ENCODE measurements at places on chromosomes 7 and 10. TPM values are rescaled to one million over a fixed set of nuclear protein-coding genes. Genes with fewer than 3 reads are reported as not detected.

GRCh38 chr7:25572423-25572822, 344.1 kb upstream of the NPVF start:
- no peak for DNase-seq

GRCh38 chr7:88300401-88300945, 6.2 kb downstream of the STEAP4 start:
- DNase-seq, result no peak

GRCh38 chr7:130814778-130815335, 80.8 kb upstream of the KLF14 start:
- DNase-seq, result no peak

GRCh38 chr7:3215624-3216585, 85.1 kb upstream of the SDK1 start:
- peak; percentile 33 for DNase-seq

- DNase-seq, result no peak
These were observed 9.5 kb downstream of the GHRHR start for GRCh38 chr7:30973292-30973691.

GRCh38 chr10:50316695-50317648, 65.7 kb upstream of the ASAH2 start:
- DNase-seq, result no peak

DNA sequence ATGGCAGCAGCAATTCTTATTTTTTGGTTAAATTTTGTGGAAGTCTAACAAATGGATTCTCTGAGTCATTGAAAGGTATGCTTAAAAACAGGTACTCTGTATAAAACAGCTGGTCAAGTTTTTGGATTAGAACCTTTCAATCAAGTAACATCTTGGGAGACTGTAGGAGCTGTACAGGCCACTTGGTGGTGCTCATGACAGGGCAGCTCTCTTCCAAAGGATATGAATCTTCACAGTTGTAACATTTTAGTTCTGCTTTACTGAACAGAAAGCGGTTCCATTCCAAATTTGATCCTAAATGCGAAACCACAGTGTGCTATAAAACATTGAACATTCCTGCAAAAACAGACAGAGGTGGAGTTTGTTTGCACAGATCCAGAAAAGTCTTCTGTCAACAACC, 44.5 kb upstream of the AGR3 start:
- DNase-seq, result no peak

DNA sequence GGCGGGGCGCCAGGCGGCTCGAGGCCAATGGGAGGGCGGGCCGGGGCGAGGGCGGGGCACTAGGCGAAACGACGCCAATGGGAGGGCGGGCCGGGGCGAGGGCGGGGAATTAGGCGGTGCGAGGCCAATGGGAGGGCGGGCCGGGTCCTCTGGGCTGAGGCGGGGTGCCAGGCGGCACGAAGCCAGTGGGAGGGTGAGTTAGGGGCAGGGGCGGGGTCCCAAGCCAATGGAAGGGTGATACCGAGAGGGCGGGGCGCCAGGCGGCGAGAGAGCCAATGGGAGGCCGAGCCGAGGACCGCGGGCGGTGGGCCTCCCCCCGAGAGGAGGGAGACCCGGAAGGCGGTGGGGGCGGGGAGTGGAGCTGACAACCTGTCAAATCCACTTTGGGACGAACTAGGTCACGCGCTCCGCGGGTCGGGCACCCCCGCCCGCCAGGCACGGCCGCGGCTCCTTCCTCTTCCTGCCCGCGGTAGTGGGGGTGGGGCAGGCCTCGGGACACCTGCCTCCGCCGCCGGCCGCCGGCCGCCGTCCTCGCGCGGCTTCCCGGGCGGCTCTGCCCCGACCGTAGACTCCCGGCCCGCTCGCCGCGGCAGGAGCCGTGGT, 28.0 kb upstream of the KMT2C start:
- DNase-seq, result peak; percentile 100

GRCh38 chr10:92913973-92914372, 65.7 kb downstream of the EXOC6 start:
- DNase-seq, result no peak

- DNase-seq, result no peak
These were observed 40.0 kb upstream of the EIF4H start for GRCh38 chr7:74134117-74134620.

DNA sequence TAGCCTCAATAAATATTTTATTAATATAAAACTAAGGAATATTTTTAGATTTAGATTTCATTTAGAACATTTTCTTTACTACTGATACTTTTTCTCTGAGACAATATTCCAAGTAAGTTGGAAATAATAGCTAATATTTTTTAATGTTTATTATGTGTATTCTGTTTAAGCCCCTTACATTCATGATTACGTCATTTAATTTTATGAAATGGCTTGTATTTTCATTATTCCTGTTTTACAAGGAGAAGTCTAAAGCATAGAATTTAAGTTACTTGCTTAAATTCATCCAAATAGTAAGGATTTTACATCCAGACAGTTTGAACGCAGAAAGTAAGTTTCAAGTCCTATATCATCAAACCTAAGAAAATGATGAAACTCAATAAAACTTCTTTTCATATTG, 6.1 kb downstream of the DGKB start:
- DNase-seq, result no peak

DNA sequence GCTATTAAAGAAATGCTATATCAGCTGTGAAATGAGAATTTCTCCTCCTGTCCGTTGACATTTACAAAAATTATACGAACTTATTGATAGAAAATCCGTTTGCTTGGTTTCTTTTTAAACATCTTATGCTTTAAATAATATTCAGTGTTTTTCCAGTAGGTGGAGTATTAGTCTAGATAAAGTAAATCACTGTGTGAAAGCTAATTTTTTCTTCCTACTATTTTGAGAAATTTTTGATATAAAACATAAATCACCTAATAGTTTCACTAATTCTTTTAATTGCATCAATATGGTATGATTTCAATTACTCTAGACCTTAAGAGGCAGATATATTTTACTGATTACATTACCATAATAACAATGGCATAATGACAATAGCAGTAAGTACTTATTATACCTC, 335.2 kb upstream of the C7orf33 start:
- no peak for DNase-seq

- no peak for DNase-seq
These were observed 150.5 kb upstream of the VKORC1L1 start for GRCh38 chr7:65722361-65722792.

DNA sequence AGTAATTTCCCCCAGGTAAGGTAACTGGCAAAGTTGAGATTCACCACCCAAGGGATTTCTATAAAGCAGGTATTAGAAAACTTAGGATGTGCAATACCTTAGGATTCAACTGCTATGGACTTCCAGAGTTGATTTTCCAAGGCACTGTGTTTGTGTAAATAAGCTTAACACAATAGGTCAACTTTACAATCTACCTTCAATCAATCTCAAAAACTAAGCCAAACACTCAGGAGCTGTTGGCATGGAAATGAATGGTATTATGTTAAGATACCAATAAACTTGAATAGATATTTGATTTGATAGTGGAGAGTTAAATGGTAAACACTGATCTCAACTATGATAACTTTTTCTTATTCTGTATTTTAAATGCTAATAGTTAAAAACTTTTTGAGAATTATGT, 762 bp upstream of the SEMA3E start:
- no peak for DNase-seq

DNA sequence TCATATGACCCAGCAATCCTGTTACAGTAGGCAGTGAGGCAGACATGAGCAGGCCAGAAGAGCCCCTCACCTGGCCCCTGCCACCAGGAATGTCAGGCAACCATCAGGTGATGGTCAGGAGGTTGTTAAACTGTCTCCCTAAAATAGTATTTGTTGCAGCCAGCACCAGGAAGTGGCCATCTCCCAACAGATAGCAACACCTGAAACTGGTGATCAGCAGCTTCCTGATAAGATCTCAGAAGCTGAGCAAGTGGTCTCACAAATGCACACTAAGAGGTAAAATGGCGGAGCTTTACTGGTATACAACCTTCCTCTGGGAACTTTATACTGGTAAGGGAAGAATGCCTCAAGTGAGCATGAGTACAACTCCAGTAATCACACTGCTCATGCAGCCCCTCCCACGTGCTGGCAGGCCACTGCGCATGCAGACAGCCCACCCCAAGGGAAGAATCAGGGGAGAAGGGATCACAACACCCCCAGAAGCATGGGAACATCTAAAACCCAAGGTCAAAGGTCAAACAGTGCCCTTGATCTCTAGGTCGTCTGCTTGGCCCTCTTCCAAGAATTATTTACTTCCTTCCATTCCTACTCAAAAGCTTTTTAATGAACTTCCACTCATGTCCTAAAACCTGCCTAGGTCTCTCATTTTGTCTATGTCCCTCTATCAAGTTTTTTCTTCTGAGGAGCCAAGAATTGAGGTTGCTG, 133.5 kb downstream of the DOCK4 start:
- no peak for DNase-seq

- no peak for DNase-seq
These were observed 26.5 kb downstream of the VPS50 start for GRCh38 chr7:93258661-93259060.

DNA sequence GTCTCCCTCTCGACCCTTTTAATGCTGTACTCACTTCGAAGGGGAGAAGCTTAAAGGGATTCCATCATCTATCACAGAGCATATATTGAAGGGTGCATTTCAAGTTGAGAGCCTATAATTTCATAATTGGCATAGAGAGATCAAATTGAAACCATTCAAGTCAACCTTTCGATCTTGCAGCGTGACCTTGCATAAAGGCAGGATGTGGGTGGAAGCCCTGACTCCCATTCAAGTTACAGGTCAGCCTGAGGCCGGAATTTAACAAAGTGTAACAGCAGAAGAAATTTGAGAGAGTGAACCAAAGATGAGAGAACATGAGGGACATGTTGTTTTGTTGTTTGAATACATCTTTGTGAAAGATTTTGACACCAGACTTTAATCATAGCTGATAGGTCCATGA, 195.3 kb upstream of the TPK1 start:
- no peak for DNase-seq

- no peak for DNase-seq
These were observed 1014.7 kb downstream of the NRG3 start for GRCh38 chr10:82889728-82890127.

- no peak for DNase-seq
These were observed at the start of gene SH3PXD2A for GRCh38 chr10:103855424-103855823. Gene SH3PXD2A (minus strand): TSS chr10:103855576. CDS start chr10:103855266, 310 bp downstream.

DNA sequence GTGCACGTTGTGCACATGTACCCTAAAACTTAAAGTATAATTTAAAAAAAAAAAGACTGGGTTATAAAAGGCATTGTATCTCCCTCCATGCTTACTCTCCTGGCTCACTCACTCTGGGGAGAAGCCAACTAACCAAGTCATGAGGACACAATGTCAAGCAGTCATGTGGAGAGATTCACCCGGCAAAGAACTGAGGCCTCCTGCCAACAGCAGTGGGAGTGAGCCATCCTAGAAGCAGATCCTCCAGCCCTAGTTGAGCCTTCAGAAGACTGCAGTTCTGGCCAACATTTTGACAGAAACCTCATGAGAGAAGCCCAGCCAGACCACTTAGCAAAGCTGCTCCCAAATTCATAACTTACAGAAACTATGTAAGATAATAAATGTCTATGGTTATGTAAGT, 521.7 kb upstream of the FZD8 start:
- DNase-seq, result no peak

DNA sequence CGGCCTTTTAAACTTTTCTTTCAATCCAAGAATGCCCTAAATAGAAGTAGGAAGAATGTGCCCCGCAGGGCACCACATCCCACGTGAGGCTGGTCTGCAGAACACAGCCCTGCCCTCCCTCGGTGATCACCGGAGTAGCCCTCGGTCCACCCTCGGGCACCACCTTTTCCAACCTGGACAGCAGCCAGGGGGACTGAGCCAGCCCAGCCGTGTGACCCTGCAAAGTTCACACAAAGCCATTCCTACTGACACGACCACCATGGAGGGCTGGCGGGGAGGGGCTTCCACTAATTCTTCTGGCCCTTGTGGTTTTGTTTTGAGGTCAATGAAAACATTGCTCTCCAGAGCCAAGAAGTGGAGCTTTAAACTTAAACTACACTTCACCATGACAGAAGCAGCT, 132.2 kb downstream of the TCERG1L start:
- peak; percentile 56 for DNase-seq

DNA sequence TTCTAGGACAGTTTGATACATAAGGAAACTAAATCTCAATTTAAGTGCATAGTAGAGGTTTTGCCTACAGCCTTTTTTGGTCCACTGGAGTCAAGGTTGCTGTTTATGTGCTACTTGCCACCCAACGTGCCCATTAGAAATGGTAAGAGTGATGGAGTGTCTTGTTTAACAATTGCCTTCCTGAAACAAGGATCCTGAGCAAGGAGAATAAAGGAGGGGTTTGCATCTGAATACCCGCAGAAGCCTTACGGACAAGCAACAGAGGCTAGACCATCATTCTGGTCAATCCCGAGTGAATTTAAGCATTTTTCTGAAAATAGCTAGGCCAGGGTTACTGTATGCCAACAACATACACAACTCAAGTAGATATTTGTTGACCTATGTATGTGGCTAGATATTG, 63.6 kb downstream of the MARCHF5 start:
- DNase-seq, result no peak

GRCh38 chr7:140640060-140640637, 464 bp downstream of the DENND2A start:
- DNase-seq, result no peak

DNA sequence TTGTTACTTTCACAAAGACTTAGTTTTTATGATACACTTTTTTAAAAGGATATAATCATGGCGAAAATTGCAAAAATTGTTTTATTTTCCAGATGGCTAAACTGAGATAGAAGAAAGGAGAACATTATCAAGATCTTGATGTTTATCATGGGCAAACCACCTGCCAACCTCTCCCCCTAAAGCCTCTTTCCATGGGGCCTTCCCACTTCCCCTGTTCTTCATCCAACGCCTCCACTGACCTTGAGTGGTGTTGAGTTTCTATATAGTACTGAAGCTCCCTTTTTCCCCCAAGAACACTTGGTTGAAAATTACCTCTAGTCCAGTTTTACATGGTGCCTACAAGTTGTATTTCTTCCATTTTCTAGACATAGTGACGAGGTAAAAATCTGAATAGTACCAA, 5.0 kb downstream of the CREB3L2 start:
- no peak for DNase-seq

DNA sequence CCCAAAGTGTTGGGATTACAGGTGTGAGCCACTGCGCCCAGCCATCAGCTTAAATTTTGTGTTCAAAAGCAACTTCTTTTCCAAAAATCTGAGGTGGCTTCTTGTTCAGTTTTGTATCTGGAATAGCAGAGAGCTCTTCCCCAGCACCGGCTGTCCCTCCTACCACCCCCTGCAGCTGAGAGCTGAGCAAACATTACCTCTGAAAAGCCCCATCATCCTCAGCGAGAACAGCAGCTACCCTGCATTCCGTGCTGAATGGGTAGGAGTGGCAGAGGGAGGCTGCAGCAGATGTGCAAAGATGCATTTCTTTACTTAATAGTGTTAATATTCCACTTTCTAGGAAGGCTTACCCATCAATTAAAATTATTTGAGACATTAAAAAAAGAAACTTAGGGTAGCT, 31.8 kb downstream of the CCM2 start:
- DNase-seq, result no peak

The INMT gene
- 51.8 TPM for total RNA-seq

The STOX1 gene
- total RNA-seq, result 0.11 TPM

The ADIRF gene
- total RNA-seq, result 882 TPM

The SAMD9L gene
- total RNA-seq, result 3.3 TPM

The MOGAT3 gene
- total RNA-seq, result not detected

The TMEM229A gene
- not detected for total RNA-seq

The STK31 gene
- 1.6 TPM for total RNA-seq

The SUN3 gene
- total RNA-seq, result not detected

The CPA4 gene
- total RNA-seq, result not detected

The TRPV5 gene
- total RNA-seq, result not detected

The EPHA1 gene
- total RNA-seq, result not detected

The TWIST1 gene
- total RNA-seq, result 2.0 TPM

The ENKUR gene
- total RNA-seq, result not detected

The HMX3 gene
- total RNA-seq, result not detected

The FAM25A gene
- not detected for total RNA-seq

The CYP3A4 gene
- total RNA-seq, result not detected

Data from ascending aorta (tissue), 2 donors.